ENCODE measurements at places on chromosomes 2 and 18.

- no peak for DNase-seq
These were observed 498.5 kb upstream of the SETBP1 start for GRCh38 chr18:44181951-44182747.

GRCh38 chr18:22296304-22296703, 121.4 kb downstream of the CTAGE1 start:
- no peak for DNase-seq

DNA sequence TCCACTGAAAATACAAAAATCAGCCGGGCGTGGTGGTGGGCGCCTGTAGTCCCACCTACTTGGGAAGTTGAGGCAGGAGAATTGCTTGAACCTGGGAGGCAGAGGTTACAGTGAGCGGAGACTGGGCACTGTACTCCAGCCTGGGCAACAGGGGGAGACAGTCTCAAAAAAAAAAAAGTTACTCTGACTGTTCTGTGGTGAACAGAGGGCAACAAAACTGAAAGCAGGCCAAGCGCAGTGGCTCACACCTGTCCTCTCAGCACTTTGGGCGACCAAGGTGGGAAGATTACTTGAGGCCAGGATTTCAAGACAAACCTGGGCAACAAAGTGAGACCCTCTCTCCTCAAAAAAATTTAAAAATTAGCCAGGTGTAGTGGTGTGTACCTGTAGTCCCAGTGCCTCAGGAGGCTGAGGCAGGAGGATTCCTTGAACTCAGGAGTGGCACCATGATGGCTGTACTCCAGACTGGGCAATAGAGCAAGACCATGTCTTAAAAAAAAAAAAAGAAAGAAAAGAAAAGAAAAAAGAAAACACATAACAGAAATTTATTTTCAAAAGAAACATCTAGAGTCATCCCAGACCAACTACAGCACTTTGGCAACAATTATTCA, 13.6 kb upstream of the RTN4 start:
- DNase-seq = no peak

DNA sequence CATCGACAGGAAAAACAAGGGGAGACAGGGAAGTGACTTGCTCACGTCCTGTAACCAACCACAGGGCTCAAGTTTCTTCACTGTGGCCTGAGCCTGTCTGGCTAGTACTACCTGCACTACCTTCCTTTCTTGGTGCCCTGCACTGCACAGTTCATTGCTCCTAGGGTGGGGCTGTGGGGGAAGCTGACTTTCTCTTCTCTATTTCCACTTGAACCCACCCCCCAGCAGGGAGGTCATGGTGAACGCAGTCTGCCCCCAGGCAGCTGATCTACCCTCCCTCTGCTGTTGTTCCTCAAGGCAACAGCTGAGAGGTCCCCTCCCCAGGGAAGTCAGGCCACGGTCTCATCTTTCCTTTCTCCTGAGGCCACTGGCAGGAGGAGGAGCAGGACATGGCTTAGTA, 532.1 kb downstream of the SOX11 start:
- no peak for DNase-seq

- no peak for DNase-seq
These were observed 1293.1 kb upstream of the SLC39A10 start for GRCh38 chr2:194363878-194364277.

DNA sequence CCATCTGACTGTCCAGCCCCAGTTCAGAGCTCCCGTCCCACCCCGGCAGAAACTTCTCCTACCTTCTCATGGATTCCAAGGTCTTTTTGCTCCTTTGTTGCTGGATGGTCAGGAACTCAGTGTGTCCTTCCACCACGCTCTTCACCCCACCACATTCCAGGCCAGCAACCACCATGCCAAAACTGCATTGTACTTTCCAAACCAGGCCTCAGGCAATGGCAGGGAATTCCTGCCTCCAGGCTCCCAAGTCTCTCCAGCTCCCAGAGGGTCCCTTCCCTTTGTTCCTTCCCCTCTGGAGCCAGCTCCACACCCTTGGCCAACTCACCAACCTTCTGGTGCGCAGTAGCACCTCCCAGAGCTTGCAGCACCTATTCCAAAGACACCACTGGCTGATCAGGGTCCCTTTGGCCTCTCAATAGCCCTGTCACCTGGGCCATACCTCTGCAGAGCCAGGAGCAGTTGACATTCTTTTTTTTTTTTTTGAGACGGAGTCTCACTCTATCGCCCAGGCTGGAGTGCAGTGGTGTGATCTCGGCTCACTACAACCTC, 8.1 kb downstream of the CHMP1B start:
- DNase-seq = no peak

GRCh38 chr2:220904015-220904414, 668.1 kb downstream of the EPHA4 start:
- DNase-seq = no peak
